ENCODE measurements at places on chromosomes 7 and 10. TPM values are rescaled to one million over a fixed set of nuclear protein-coding genes. Genes with fewer than 3 reads are reported as not detected.

GRCh38 chr7:123665157-123665556, 9.5 kb downstream of the LMOD2 start:
- no peak for DNase-seq

DNA sequence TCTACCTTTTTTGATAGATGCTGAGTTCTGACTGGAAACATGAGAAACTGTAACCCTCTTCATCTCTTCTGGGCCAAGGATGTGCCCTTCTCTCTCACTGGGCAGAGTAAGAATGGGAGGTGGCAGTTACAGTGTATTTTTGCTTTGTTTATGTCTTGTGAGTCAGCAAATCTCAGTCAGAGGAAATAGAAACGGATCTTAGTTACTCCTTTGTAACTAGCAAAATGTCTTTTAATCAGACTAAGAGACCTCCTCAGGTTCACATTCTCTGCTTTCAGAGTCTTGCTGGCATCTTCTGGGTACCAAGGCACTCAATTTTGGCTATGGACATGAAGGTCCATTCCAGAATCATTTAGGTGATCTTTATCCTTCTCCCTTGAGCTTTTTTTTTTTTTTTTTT, 70.9 kb downstream of the HHEX start:
- no peak for DNase-seq

DNA sequence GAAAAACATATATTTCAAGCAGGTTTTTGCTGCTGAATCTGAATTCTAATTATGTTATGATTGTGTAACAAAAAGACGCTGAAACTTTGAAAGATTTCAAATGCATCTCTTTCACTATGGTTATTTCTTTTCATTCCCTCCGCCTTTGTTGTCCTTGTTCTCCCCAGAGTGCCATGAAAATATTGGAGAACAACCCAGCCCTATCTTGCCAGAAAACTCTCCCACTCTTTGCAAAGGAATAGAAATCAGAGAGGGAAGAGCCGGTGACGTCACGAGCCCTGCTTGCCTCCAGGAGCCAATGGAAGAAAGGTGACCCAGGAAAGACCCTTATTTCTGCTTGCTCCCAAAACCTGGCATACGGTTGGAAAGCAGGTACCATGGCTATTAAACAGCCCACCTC, 3.4 kb downstream of the GFRA1 start:
- DNase-seq: no peak

DNA sequence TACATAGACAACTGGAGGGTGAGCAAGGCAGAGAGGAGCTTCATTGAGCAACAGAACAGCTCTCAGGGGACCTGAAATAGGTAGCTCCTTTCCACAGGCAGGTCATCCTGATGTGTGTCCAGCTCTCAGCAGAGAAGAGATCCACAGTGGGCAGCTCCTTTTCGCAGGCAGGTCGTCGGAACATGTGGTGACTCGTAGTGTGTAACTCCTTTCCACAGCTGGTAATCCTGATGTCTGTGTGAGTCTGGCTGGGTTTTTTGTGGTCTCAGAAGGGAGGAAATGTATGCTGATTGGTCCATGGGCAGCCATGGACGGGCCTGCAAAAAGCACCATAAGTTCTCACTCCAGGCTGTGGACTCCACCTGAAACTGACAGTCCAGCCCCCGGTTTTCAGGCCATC, 24.4 kb upstream of the TES start:
- no peak for DNase-seq

EPO gene
- total RNA-seq: not detected

Data from activated CD4-positive, alpha-beta T cell treated with anti-CD3 and anti-CD28 coated beads for 36 hours (primary cell).